ENCODE measurements at places on chromosomes 7 and 10.
A peak's percentile ranks its signal among the peaks of the same experiment; 100 is the strongest.

DNA sequence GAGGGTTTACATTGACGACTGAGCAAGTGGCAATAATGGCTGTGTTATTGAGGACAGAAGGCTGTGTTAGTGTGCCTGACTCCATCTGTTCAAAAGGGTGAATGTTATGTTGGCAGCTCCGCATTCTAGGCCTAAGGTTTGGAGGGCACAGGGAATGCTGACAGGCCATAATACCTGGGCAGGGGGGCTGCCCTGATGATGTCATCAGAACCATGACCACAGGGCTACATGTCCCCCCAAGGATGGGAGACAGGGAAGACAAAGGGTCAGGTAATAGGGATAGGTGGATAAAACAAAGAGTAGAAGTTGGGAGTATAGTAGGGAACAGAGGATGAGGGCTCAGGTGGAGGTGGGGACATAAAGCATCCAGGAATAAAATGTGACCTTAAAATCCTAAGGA is 1.8 kb upstream of the PPP3CB start:
- DNase-seq = no peak

DNA sequence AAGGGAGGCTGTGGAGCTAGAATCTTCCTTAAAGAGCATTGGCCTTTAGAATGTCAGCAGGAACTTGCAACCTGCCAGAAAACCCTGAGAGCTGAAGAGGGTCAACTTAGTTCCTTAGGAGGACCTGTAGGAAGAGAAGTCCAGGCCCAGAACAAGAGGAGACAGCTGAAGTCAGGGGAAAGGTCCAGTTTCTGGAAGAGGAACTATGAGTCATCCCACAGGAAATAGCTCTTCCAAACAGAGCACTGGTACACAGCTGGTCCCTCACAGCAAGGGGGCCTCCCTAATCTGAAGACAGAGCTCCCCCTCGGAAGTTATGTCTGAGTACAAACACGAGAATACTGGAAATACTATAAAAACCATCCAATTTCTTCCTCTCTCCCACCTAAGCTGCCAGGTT is 98.9 kb downstream of the HERPUD2 start:
- no peak for DNase-seq

DNA sequence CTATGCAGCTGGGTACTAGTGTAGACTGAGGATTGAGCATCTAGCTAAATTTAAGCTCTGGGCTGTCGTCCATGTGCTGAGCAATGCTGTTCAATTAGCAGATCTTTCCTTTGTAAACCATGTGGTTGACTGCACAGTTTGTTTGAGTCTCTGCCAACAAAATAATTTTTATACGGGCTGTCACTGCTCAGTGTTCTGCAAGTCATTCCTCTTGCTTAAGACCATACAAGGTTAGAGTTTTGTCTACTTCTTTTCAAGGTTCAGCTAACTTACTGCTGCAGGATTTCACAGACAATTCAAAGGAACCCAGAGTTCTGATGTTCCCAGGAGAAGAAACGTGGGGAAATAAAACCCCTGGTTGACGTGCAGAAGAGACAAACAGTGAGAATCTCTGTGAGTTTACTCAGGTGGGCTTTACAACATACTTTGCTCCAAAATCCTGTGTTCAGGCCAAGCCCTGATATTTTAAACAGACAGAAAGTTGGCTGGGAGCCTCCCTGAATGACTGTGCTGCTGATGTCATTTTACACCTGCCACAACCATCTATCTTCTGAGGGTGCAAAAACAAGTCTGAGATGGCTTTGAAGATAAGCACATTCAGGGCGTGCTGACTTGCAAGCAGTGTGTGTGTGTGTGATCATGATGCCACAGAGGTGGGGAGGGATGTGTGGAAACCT is 177.1 kb upstream of the SVIL start:
- DNase-seq = peak; percentile 82

GRCh38 chr10:83182076-83182475 is 957.2 kb upstream of the GHITM start:
- no peak for DNase-seq

GRCh38 chr10:51691135-51691534 is 8.3 kb downstream of the CSTF2T start:
- no peak for DNase-seq

DNA sequence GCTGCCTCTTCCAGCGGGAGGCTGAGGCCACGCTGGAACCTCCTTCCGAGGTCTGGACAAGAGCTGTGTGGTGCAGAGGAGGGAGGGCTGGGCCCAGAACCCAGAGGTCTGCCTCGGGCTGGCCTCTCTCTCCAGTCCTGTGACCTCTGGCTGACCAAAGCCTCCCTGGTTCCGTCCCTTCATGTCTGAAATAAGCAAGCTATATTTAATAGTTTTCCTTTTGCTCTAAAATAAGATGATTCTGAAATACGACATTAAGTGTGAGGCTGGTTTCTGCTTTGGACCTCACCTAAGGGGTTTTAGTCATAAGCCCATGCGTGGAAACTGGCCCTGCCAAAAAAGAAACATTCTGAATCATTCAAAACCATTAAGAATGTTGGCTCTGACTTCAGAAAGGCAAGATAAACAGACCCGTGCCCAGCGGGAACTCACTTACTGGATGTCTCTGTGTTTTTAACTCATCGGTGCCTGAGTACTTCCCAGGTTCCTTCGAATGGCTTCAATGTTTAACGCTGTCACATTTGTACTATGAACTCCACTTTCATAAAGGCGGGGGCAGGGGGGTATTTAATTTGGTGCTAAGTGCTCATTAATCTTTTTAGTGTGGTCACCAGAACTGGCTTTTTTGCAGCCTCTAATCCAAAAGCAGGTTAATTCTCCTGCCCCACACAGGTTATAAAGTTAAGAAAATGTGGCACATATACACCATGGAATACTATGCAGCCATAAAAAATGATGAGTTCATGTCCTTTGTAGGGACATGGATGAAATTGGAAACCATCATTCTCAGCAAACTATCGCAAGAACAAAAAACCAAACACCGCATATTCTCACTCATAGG is 157.5 kb upstream of the KLF14 start:
- DNase-seq = peak; percentile 78

DNA sequence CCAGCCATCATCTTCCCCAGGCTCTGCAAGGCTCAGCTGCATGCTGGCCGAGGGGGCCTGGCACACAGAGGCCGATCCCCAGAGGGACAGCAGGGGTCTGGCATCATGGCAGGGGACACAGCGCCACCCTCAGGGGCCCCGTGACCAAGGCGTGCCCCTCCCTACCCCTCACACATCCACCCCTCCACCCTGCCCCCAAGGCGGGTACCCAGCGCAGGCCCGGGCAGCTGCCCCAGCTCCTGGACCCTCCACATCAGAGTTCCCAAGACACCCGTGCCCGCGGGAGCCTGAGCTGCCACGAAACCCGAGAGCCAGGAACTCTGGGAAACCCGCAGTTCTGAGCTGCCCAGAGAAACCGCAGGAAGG is 46.5 kb upstream of the TNRC18 start:
- DNase-seq = no peak

DNA sequence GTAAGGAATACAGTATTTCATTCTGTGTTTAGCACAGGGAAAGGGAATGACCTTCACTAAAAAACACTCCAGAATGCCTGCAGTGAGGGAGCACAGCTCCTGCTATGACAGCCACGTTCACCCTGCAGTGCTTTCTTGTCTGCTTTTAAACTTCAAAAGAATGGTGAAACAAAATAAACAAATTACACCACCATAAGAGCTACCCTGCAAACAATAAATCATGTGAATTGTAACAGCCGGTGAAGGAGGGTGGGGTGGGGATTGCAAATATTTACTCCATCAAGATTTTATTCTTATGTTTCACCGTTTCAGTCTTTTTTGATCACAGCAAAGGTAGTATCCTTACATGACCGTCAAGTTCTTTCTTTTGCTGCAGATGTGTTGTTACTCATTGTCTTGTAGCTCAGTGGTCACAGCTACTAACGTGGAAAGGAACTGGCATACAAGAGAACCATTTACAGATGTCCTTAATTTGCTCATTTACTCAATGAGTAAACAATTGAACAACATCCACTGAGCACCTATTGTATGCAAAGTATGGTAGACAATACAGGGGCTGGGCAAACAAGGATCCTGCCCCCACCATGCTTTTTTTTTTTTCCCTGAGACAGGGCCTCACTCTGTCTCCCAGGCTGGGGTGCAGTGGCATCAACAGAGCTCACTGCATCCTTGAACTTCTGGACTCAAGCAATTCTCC is 4.1 kb upstream of the CHN2 start:
- DNase-seq = no peak

GRCh38 chr7:47508389-47509380 is 73.2 kb downstream of the TNS3 start:
- DNase-seq = no peak

- DNase-seq = no peak
Observed at GRCh38 chr7:112104120-112104519, 102.1 kb downstream of the DOCK4 start.

DNA sequence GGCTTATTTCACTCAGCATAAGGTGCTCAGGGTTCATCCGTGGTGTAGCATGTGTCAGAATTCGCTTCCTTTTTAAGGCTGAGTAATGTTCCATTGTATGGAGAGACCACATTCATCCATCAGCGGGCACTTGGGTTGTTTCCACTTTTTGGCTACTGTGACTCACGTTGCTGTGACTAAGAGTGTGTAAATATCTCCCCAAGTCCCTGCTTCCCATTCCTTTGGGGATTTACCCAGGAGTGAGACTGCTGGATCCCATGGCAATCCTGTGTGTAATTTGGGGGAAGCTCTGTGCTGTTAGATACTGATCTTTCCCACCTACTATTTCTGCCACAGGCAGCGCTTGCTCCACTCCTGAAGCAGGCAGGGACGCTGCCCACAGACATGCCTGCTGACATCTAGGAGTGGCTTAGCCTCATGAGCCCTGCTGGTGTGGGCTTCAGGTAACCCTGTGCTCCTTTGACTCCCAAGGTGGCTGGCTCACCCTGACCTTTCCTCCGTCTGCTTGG is 346.0 kb downstream of the FRMD4A start:
- no peak for DNase-seq

DNA sequence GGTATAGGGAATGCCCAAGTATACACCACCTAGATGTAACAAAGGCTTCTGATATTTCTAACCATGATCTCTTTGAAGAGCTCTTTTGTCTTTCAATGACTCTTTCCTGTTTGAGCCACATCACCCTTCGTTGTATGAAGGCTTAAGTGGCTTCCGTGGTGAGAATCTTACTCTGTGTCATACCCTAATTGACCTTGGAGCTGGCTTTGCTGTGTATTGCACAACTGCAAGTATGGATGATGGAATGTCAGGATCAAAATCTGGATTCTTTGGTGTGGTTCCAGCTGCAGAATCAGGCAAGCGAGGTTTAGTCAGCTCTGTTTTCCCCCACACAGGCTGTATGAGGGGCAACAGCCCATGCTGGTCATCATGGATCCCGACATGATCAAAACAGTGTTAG is 16.0 kb downstream of the CYP3A43 start:
- DNase-seq = no peak

DNA sequence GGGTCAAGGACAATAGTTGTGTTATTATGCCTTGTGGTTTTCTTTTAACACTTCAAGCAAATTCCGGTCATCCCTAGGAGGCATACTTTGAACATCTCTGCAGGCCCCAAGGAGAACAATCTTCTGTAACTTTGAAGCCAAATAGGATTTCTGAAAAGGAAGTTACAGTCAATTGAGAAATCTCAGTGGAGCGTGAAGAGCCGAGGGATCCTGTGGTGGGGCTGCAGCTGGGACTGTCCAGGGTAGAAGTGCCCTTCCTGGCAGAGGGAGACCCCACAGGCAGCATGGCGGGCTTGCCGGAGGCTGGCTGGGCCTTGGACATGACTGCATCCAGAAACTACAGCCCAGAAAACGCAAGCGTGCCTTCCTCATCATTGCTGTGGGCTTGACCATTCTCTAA is 179.7 kb downstream of the PTPN20 start:
- DNase-seq = no peak

DNA sequence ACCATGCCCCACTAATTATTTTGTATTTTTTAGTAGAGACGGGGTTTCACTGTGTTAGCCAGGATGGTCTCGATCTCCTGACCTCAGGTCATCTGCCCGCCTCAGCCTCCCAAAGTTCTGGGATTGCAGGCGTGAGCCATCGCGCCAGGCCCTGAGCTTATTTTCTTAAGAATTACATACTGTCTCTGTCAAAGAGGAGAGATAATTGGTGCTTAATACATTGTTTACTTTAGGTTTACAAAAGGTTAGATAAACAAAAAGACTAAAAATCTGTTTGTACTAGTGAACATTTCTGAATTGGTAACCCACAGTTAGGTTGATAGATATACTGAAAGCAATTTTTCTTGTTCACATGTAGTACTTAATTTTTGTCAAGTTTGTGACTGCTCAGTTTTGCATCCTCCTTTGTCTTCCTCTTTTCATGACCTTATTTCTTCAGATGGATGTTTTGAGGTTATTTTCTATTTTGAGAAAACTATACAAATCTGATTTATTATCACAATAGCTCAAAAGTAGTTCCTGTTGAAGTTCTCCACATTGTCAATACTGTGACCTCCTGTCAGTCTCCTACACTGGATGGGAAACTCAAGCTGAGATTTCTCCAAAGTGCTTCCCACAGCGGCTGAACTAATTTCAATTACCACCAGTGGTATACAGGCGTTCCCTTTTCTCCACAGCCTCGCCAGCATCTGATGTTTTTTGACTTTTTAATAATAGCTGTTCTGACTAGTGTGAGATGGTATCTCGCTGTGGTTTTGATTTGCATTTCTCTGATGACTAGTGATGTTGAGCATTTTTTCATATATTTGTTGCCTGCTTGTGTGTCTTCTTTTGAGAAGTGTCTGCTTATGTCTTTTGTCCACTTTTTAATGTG is 22.5 kb downstream of the HHEX start:
- DNase-seq = no peak

- no peak for DNase-seq
Observed at GRCh38 chr7:143345428-143345900, 17.0 kb downstream of the FAM131B start.

GRCh38 chr10:90644165-90644564 is 213.7 kb downstream of the HTR7 start:
- DNase-seq = peak; percentile 81

- no peak for DNase-seq
Observed at GRCh38 chr7:103010211-103010610, 64.4 kb downstream of the FBXL13 start.

DNA sequence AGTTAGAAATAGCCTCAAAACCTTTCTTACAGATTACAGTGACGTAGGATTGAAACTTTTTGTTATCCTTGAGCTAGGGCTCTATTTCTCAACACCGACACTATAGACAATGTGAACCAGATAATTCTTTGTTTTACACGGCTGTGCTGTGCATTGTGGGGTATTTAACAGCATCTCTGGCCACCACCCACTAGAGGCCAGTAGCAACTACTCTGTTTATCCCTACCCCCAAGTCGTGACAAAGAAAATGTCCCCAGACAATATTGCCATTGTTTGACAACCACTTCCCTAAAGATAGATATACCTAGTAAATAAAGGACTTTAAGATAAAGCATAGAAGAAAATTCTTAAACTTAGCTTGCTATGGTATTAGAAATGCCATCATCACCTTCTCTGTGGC is 359.6 kb downstream of the ARL4A start:
- no peak for DNase-seq

Data from non-pigmented ciliary epithelial cell (primary cell).